Activated CD4-positive, alpha-beta T cell treated with anti-CD3 and anti-CD28 coated beads for 24 hours (primary cell): ENCODE measurements at places on chromosomes 12 and 14.

DNA sequence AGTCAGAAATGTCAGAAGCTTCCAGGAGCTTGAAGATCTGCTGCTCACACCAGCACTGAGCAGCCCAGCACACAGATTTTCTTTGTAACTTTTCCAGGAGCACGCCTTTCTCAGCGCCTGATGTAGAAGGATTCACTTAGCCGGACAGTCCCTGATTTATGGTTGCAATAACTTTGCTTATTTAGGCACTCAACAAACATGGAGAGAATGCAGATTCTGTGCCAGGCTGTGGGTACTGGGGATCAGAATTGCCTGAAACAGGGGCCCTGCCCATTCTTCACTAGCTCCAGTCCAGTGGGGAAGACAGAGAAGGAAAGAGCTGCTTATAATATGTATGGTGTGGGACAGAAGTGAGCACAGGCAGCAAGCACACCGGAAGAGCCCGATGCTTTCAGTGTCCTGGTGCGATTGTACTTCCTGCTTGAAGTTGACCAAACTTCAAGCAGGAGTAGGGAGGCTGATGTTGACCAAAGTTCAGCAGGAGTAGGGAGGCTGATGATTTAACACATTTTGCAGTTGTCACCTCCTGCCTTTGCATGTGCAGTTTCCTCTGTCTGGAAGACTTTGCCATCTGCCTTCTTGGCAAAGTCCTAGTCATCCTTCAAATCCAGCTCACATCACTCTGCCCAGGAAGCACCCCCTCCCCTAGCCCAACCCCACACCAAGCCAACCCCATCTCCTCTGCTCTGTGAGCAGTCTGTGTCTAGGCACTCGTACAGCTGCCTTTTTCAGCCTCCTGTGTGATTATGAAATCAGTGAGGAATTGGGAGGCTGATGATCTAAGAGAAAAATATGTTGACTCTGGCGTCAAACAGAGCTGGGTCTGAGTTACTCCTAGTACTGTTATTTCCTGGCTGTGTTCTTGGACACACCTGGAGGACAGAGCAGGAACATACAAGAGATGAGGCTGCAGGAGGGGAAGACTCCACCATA lies 12.0 kb upstream of the PRIMA1 start:
- no peak for DNase-seq

DNA sequence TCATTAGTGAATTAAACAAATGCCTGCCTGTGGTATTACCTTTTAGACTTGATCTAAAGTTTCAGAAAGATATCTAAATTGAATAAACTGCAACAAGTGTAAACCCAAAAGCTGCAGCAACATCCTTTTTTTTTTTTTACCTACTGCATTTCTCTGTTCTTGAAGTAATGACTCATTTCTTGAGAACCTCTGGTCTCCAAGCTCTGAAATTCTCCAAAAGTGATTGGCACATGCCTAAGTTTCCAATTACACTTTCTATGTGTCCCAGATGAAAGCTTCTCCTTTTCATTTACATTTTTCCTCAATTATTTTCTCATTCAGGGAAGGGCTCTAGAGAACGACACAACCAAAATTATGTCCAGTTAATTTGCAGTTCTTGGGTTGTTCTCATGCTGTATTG lies 435.2 kb upstream of the DCN start:
- DNase-seq: no peak

DNA sequence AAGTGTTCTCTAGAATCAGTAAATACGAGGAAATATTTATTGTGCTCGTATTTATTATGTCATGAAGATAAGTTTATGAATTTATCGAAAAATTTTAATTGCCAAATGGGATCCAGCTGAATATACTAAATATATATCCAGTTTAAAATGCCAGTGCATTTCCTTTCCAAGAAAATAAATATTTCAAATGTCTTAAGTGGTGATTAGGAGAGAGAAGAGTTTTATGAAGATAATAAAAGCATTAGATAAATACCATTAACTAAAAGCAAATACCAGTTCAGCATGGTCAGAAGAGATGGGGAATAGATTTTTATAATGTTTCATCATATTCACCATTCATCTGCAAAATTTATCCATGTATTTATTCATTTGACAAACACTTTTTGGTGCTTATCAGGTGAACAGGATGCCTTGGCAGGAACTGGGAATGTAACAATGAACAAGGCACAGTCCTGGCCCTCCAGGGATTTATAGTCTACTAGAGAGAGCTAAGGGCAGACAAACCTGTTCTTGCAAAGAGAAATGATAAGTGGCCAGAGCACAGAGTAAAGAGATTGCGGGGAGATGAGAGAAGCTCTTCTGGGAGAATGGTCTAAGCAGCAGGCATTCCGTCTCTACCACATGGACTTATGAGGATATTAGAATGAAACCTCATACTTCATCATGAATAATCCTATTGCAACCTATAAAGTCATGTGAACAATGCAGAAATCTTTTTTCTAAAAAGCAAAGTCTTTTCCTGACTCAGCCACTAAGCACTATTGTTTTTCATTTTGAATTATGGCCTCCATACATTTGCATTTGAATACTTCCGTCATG lies 143.7 kb upstream of the ABCD2 start:
- no peak for DNase-seq

GRCh38 chr14:90060965-90061684 lies 669 bp upstream of the KCNK13 start:
- DNase-seq: no peak

- no peak for DNase-seq
Observed at GRCh38 chr14:91749868-91750267, 18.0 kb upstream of the CATSPERB start.

GRCh38 chr12:115172521-115172920 lies 488.5 kb upstream of the TBX3 start:
- no peak for DNase-seq

DNA sequence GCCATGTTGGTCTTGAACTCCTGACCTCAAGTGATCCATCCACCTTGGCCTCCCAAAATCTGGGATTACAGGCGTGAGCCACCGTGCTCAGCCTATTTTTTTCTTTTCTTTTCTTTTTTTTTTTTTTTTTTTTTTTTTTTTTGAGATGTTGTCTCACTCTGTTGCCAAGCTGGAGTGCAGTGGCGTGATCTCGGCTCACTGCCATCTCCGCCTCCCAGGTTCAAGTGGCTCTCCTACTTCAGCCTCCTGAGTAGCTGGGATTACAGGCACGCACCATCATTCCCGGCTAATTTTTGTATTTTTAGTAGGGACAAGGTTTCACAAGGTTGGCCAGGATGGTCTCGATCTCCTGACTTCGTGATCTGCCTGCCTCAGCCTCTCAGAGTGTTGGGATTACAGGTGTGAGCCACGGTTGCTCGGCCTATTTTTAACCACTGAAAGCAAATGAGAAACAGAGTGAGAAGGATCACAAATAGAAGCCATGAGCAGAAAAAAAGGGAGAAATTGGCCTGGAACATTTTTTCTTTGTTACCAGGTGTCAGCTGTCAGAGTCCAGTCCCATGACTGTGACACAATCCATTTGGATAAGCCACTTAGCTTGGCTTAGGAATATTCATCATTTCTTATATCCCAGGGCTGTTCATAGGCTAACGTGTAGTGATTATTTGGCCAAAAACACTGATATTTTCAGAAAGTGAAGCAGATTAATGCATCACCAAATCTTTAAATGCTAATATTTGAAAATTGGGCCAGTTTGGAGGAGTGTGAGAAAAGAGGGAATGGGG lies 7.9 kb upstream of the NFKBIA start:
- DNase-seq: no peak

DNA sequence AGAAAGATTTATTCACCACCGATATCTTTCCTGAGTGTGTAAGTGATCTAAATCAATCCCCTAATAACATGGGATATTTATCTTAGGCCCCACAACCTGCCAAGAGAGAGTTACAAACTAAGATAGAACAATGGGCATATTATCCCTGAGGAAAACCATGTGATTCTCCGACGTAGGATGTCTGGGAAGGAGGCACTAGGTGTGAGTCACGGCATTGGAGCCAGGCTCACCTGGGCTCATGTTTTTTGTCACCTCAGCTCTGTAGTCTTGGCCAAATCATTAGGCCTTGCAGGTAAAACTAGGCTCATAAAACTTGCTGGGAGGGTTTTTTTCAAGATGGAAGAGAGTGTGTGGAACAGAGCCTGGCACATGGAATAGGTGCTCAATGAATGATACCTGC lies 129.7 kb upstream of the PLEKHG7 start:
- no peak for DNase-seq

- DNase-seq: no peak
Observed at GRCh38 chr12:48572326-48572725, 2.5 kb upstream of the LALBA start.

DNA sequence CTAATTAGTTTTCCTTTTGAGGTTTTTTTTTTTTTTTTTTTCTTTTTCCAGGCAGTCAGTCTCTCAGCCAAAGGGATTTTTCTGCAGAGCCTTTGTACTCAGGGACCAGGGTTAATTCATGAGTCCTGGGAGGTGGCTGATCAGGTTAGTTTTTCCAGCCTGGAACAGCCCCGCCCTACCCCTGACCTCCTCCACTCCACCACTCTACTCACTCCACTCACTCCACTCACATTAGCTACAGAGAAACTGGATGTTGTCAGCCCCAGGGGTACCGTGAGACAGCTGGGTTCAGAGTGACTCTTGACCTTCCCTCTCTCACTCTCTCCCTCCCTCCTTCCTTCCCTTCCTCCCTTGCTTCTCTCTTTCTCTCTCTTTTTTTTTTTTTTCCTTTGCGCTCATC lies 161.0 kb downstream of the CRADD start:
- DNase-seq: no peak

DNA sequence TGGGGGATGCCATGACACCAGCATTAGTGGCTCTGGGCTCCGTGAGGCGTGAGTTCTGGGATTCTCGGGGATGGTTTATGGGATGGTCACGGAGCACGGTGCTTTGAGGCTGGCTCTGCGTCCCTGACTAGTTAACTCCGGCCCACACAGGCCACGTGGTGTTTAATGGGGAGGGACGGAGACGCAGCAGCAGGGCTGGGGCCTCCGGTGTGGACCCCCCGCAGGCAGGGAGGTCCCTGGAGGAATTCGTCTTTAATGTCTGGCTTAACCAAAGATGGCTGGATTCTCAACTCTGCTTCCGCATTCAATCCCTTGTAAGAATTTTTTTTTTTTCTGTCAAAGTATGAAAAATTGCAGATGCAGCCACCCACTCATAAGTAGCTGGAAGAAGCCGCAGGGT lies 86.4 kb upstream of the RFLNA start:
- no peak for DNase-seq

DNA sequence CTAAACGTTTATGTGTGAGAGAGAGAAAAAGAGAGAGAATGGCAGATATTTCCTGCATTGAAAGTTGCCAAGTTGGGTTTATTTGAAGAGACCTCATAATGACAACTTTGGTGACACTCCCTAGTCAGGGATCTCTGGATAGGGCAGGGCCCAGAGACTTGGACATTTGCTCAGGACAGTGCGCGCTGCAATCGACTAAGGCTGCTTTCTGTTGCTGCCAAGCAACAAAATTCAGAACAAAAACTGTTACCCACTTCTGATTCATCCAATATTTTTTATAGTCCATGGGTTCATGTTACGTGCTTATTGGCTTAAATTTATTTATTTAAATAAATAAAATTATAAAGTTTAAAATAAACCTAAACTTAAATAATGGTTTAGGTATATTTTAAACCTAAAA lies 34.2 kb downstream of the PTGER2 start:
- DNase-seq: no peak

DNA sequence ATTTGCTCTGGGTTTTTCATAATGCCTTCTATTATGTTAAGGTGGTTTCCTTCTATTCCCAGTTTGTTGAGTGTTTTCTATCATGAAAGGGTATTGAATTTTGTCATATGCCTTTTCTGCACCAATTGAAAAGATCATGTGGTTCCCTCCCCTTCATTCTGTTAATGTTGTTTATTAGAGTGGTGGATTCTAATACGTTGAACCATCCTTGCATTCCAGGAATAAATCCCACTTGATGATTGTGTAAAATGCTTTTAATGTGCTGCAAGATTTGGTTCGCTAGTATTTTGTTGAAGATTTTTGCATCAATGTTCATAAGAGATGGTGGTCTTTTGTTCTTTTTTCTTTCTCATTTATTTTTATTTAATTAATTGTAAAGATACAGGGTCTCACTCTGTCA lies 55.2 kb downstream of the ATP23 start:
- DNase-seq: no peak

DNA sequence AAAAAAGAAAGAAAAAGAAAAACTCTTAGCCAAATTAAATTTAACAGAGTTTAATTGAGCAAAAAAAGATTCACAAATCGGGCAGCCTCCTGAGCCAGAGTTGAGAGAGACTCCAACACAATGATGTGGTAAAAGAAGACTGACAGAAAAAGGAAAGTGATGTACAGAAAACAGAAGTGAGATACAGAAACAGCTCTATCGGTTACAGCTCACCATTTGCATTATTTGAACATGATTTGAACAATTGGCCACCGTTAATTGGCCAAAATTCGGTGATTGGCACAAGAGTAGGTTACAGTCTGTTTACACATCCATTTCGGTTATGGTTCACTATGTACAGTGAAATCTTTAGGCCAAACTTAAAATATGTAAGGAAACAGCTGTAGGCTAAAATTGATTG lies 117.7 kb downstream of the SPTSSA start:
- no peak for DNase-seq

GRCh38 chr12:108282676-108283075 lies 56.4 kb downstream of the CMKLR1 start:
- no peak for DNase-seq

DNA sequence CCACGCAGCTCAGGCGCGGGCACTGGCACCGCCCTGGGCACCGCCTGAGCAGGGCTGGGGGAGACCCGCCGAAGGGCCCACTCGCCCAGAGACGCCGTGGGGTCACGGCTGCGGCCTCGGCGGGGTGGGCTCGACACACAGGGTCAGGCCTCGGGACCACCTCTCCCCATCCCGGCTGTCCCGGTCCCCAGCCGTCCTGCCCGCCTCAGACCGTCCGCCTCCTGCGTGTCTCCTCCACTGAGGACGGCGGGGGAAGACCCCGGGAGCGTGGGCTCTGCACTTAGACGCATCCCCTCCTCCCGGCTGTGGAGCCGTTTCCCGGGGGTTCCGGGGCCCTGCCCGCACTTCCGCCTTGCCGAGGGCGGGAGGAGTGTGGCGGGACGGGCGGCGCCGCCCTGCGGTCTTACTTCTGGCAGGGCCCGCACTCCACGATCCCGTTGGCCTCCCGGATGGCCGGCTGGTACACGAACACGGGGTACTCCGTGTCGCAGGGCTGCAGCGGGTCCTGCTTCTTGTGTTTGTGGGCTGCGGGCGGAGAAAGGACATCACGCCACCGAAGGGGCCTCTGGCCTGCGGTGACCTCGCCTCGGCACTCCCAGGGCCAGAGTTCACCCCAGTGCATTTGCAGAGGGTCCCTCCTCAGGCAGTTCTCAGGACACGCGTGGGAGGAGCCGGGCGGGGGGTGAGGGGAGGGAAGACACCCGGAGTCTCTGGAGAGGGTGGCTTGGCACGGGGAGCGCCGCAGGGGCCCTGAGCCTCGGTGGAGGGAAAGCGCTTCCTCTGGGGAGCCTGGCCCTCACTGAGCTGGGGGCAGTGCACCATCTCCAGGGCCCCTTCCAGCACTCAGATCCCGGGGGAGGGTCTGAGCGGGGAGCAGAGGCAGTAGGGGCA lies 23.1 kb upstream of the LRTM2 start:
- peak; percentile 38 for DNase-seq
